ENCODE measurements at places on chromosomes 2 and 18.

- DNase-seq, result no peak
Observed at GRCh38 chr2:85445316-85446295, 27.1 kb downstream of the SH2D6 start.

DNA sequence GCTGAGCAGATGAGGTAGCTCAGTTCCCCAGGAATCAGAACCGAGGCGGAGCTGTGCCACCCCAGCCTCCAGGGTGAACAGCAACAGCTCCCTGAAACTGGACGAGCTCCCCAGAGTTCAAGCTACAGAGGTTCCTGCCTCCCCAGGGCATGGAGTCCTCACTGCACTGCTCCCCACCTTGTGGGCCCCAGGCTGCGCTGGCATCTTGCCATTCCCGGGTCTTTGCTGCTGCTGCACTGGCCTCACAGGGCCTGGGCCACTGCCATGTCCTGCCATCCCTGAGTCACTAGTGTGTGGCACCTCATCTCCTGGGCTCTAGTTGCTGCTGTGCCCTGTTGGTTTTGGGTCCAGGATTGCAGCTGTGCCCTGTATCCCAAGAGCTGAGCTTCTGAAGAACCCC lies 166.9 kb downstream of the SNTG2 start:
- no peak for DNase-seq

GRCh38 chr2:239222312-239222660 lies 178.5 kb downstream of the HDAC4 start:
- DNase-seq, result no peak

DNA sequence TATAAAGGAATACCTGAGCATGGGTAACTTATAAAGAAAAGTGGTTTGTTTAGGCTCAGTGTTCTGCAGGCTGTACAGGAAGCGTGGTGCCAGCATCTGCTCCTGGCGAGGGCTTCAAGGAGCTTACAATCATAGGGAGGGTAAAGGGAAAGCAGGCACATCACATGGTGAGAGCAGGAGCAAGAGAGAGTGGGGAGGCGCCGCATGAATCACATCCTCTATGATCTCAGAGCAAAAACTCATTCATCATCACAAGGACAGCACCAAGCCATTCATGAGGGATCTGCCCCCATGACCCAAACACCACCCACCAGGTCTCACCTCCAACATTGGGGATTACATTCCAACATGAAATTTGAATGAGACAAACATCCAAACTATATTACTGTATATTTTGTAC lies 32.5 kb downstream of the R3HDM1 start:
- no peak for DNase-seq

- DNase-seq, result no peak
Observed at GRCh38 chr2:232577841-232578240, 27.4 kb downstream of the EIF4E2 start.

GRCh38 chr18:34158881-34159690 lies 65.6 kb downstream of the NOL4 start:
- DNase-seq, result no peak

GRCh38 chr2:187989925-187990623 lies 301.6 kb upstream of the GULP1 start:
- no peak for DNase-seq

- DNase-seq, result no peak
Observed at GRCh38 chr2:42360493-42360889, 526 bp downstream of the COX7A2L start.

- no peak for DNase-seq
Observed at GRCh38 chr18:189254-189653, 30.9 kb downstream of the USP14 start.

GRCh38 chr2:127275356-127275755 lies 18.6 kb downstream of the ERCC3 start:
- no peak for DNase-seq

DNA sequence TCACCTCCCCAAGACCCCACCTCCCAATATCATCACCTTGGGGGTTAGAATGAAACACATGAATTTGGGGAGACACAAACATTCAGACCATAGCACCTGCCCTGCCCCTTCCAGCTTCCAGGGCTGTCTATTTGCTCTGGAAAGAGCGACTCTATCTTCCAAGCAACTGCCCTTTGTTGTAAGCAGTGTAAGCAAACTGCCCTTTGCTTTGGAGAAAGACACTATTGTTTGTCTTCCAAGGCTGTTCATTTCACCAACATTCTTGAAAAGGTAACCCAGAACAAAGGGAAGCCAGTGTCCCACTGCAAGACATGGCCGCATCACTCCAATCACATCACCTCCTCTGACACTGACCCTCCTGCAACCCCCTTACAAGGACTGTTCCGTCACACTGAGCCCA lies 16.9 kb upstream of the SEH1L start:
- no peak for DNase-seq

Data from stimulated activated CD4-positive, alpha-beta T cell treated with anti-CD3 and anti-CD28 coated beads, Interleukin-4, amount 100 ng/mL, for 48 hours (primary cell).